ENCODE measurements at places on chromosomes 13 and 19. TPM values are rescaled to one million over a fixed set of nuclear protein-coding genes. Genes with fewer than 3 reads are reported as not detected.

The C1QTNF9 gene
- not detected for total RNA-seq

- DNase-seq: no peak
Observed at GRCh38 chr19:54014920-54015560, 23.6 kb downstream of the CACNG6 start.

DNA sequence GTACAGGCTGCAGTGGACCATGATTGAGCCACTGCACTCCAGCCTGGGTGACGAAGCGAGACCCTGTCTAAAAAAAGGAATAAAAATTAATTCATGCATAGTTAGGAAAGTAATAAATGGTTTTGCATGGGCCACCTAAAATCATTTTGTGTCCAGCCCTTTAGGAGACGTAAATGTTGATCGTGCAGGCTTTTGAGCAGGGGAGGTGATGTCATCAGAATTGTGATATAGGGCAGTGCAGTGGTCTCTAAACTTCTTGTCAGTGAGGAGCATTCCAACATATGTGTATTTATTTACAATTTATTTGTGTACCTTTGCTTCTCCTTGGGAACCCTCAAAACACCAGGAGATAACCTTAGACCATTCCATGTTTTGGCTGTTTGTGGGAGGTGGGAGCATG lies 3.0 kb downstream of the SMARCA4 start:
- no peak for DNase-seq

The ARHGEF7 gene
- 90.6 TPM for total RNA-seq

- DNase-seq: no peak
Observed at GRCh38 chr13:74202129-74202813, 68.1 kb upstream of the KLF12 start.

- DNase-seq: peak; percentile 14
Observed at GRCh38 chr13:41064493-41064892, 3.2 kb downstream of the WBP4 start.

- DNase-seq: no peak
Observed at GRCh38 chr13:29943686-29944085, 93.3 kb upstream of the UBL3 start.

GRCh38 chr19:12778017-12778904 lies 2.9 kb upstream of the HOOK2 start:
- DNase-seq: peak; percentile 81

GRCh38 chr13:20729633-20730585 lies 26.4 kb downstream of the IL17D start:
- DNase-seq: no peak

The PEX11G gene
- total RNA-seq: 1.8 TPM

- DNase-seq: no peak
Observed at GRCh38 chr13:67278235-67278634, 48.1 kb upstream of the PCDH9 start.

GRCh38 chr19:13952931-13953531 lies 722 bp downstream of the DCAF15 start:
- peak; percentile 53 for DNase-seq

- DNase-seq: peak; percentile 64
Observed at GRCh38 chr19:12786141-12786870, 5.0 kb upstream of the JUNB start.

- DNase-seq: peak; percentile 89
Observed at GRCh38 chr19:57559404-57560025, at the start of gene ZNF550. TSS of gene ZNF550 (minus strand) at chr19:57559863. CDS start at chr19:57559682, 181 bp downstream.

- no peak for DNase-seq
Observed at GRCh38 chr13:29582171-29582570, 13.3 kb downstream of the SLC7A1 start.

GRCh38 chr19:43743059-43743458 lies 11.7 kb downstream of the SMG9 start:
- DNase-seq: no peak

DNA sequence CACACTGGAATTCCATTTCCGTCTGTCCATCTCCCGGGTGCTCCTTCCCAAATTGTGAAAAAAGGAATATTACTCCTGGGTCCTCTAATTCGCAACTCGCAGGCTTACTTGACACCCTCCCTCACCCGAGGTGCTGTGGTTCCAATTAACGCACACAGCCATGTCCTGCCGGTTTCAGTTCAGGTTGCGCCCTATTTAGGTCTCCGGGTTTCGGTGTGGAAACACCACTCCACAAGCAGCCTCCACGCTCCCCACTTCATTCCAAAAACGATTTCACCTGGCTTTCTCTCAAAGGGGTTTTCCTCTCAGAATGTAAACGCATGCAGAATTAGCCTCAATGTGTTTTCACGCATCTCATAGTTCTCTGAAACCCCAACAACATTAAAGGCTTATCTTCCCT lies 37.9 kb downstream of the NAXD start:
- no peak for DNase-seq

The C19orf38 gene
- 6.1 TPM for total RNA-seq

GRCh38 chr19:19774354-19775033 lies 41.6 kb upstream of the ZNF14 start:
- peak; percentile 39 for DNase-seq

The CYP4F8 gene
- not detected for total RNA-seq

DNA sequence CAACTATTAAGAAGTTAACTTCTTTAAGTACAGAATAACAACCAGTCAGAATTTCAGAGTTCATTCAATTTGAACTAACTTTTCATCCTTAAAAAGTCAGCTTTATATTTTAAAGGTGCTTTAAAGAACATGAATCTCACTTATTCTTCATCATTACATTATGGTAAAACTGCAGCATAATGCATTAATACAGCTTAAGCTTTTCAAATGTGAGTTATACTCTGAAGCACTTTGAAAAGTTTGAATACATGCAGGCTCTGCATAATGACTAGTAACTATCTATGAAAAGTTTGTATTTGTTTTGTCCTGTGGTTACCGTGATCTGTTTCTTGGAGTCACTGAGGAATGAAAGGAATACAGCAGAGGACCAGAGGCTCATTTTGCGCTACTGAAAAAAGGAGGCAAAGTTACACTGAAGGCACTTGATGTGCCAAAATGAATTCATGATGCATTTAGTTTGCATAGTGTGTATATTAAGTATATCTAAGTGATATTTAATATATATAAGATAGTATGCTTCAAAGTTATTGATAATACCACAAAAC lies 4.1 kb downstream of the PCDH17 start:
- DNase-seq: no peak

- DNase-seq: no peak
Observed at GRCh38 chr13:42312817-42313431, 41.0 kb downstream of the AKAP11 start.

DNA sequence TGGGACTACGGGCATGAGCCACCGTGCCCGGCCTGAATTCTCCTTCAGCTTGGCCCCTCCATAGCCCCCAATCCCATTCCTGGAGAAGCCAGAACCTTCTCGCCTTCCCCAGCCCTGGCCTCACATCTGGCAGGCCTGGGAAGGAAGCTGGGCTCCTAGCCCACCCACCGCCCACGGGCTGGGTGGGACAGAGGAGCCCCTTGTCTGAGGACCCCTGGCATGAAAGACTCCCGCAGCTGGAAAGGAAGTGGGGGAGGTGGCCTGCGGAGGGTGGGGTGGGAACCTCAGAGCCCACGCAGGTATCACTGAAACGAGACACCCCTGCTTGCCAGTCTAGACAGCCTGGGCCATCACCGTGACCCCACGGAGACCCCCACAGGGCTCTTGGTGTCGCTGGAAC lies 7.7 kb upstream of the NANOS3 start:
- DNase-seq: no peak

DNA sequence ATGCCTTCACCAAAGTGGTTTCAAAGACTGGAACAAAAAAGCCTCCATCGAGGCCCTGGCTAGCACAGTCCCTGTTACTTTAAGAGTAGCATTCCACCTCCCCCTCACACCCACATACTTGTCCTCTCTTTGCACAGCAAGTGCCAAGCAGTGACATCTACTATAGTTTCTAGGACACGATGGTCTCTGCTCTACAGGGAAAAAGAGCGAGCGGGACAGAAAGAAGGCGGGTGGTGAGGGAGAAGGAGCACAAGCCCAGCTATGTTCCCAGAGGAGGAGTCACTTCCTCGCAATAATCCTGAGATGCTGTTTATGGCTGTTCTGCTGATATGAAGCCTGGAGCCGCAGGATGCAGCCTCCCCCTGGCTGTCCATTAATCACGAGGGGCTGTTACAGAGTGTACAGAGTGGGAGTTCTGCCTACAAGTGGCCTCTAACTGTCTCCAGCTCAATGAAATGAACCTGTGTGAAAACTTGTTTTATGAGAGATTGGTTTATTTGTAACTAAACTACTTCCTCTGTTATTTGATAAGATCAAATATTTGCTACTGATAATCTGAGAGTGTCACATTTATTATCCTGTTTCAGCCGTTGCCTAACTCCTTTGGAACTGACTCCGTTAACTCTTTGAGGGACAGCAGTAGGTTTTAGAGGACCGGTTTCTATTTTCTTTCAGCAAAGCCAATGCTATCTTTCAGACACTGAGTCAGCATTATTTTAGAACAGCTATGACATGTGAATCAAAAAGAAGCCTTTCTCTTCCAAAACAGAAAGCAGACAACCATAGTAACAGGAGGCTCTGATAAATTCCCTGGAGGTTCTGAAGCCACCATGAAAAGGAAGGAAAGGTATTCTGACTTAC lies 208.0 kb downstream of the SPRY2 start:
- no peak for DNase-seq

GRCh38 chr13:46296921-46297320 lies 85.2 kb downstream of the LRRC63 start:
- DNase-seq: no peak

The SLC17A7 gene
- total RNA-seq: 0.47 TPM

The SLC25A41 gene
- total RNA-seq: 1.4 TPM

The GRK1 gene
- total RNA-seq: not detected

All from Karpas-422 (cell line).